Tracheal epithelial cell (primary cell): ENCODE measurements at places on chromosomes 4 and X. TPM values are rescaled to one million over a fixed set of nuclear protein-coding genes. Genes with fewer than 3 reads are reported as not detected.

GUCY1B1 gene
- total RNA-seq, result 1.4 and 1.5 TPM in 2 replicates

LINC00632 gene
- total RNA-seq, result under 0.01 TPM in 1 of 2 replicates, not detected in the other

TMEM154 gene
- total RNA-seq, result 30.5 and 34.5 TPM in 2 replicates

HSFX3 gene
- not detected in 2 replicates for total RNA-seq

HSFX4 gene
- total RNA-seq, result not detected in 2 replicates

VSIG1 gene
- total RNA-seq, result 0.24 and 1.3 TPM in 2 replicates

TKTL2 gene
- not detected in 2 replicates for total RNA-seq

ARHGEF38 gene
- 0.72 TPM in 1 of 2 replicates, not detected in the other for total RNA-seq

SYTL4 gene
- under 0.01 and 1.9 TPM in 2 replicates for total RNA-seq

C4orf51 gene
- not detected in 2 replicates for total RNA-seq

ERAS gene
- not detected in 2 replicates for total RNA-seq

CA5B gene
- 1.4 and 4.3 TPM in 2 replicates for total RNA-seq

USP17L18 gene
- not detected in 2 replicates for total RNA-seq

FDCSP gene
- not detected in 2 replicates for total RNA-seq

TRIM2 gene
- total RNA-seq, result 14.5 and 23.1 TPM in 2 replicates

KLKB1 gene
- under 0.01 TPM in 1 of 2 replicates, not detected in the other for total RNA-seq

DUSP21 gene
- total RNA-seq, result not detected in 2 replicates

ZIC3 gene
- not detected in 2 replicates for total RNA-seq

TLR3 gene
- total RNA-seq, result 0.43 and 1.7 TPM in 2 replicates

GAGE12C gene
- not detected in 2 replicates for total RNA-seq

PABPC1L2B gene
- total RNA-seq, result not detected in 2 replicates

SORCS2 gene
- under 0.01 and 0.48 TPM in 2 replicates for total RNA-seq
